ENCODE measurements at places on chromosomes 16 and 17. TPM values are rescaled to one million over a fixed set of nuclear protein-coding genes. Genes with fewer than 3 reads are reported as not detected.

- DNase-seq: peak; percentile 77
These were observed at the start of the genes CXCL16 and ZMYND15 for GRCh38 chr17:4739122-4740024. CXCL16 (minus strand) TSS chr17:4739928; CDS start chr17:4739339, 589 bp downstream. ZMYND15 (plus strand) TSS chr17:4739833; CDS start chr17:4740549, 716 bp downstream.

DNA sequence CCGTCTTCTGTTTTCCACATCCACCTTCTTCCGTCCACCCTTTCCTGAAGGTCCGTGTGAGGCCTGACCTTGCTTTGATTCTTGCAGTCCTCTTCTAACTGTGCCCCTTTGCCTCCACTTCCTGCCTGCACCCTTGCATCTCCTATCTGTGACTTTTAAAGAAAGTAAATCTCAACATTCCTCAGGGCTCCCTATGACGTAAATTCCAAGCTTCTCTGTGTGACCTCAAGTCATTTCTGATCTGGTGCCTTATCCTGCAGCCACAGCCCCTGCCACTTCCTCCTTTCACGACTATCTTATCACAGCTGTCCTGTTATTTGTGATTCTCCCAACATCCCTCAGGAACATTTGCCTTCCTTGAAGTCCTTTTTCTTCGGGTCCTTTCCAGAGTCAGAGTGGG lies 520.5 kb downstream of the CDH13 start:
- DNase-seq: no peak

GRCh38 chr17:77995146-77995852 lies 36.8 kb downstream of the TNRC6C start:
- DNase-seq: no peak

GRCh38 chr16:24010440-24011089 lies 174.8 kb downstream of the PRKCB start:
- DNase-seq: peak; percentile 83

DNA sequence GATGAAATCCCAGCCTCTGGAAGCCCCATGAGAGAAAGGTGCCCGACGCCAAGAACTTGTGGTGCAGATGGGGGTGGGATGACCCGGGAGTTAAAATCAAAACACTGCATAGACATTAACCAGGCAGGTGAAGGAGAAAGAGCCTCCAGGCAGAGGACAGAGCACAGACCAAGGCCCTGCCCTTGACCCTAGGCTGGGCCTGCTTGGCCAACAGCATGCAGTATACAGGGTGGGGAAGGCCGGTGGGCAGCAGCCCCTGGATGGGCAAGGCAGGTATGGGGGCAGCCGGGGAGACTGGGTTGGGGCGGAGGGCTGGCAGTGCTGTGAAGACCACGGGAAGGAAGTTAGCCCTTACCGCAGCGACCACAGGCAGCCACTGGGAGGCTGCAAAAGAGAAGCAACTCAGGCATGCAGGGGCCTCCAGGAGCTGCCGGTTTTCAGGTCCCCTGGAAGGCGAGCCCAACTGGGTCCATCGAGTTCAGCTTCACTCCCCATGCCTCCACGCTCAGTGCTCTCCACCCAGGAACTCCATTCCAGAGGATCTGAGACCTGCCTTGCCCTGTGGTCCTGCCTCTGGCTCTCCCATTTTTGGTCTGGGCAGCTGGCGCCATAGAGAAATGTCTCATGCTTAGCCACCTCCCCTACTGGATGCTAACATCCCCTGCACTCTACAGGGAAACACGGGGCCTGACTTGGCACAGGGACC lies 81.2 kb downstream of the C16orf95 start:
- DNase-seq: no peak

GRCh38 chr17:7997186-7997585 lies 5.2 kb upstream of the GUCY2D start:
- peak; percentile 53 for DNase-seq

GRCh38 chr17:42584880-42585279 lies 7.4 kb upstream of the PSMC3IP start:
- no peak for DNase-seq

- DNase-seq: no peak
These were observed 12.6 kb upstream of the POLR3E start for GRCh38 chr16:22284637-22285036.

- no peak for DNase-seq
These were observed 413.0 kb downstream of the CPPED1 start for GRCh38 chr16:12390644-12391043.

- no peak for DNase-seq
These were observed 74.2 kb upstream of the CBX4 start for GRCh38 chr17:79913451-79913850.

GRCh38 chr17:48543854-48544348 lies 1.0 kb downstream of the HOXB2 start:
- no peak for DNase-seq

DNA sequence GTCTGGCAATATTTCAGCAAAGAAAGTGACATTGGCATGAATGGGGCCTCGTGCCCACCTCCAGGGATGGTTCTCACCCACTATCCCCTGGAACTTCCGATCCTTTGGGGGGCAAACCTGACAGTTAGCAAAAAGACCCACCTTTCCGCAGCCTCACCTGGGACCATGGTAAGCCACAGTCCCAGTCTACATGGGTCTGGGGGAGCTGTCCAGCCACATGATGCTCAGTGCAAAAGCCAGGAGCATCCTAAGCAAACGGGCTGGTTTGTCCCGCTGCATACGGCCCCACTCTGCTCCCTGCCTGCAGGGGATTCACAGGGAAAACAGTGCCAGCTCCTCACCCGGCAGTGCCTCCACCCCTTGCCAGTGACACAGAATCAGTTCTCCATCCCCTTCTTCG lies 19.3 kb downstream of the AIPL1 start:
- DNase-seq: no peak

DNA sequence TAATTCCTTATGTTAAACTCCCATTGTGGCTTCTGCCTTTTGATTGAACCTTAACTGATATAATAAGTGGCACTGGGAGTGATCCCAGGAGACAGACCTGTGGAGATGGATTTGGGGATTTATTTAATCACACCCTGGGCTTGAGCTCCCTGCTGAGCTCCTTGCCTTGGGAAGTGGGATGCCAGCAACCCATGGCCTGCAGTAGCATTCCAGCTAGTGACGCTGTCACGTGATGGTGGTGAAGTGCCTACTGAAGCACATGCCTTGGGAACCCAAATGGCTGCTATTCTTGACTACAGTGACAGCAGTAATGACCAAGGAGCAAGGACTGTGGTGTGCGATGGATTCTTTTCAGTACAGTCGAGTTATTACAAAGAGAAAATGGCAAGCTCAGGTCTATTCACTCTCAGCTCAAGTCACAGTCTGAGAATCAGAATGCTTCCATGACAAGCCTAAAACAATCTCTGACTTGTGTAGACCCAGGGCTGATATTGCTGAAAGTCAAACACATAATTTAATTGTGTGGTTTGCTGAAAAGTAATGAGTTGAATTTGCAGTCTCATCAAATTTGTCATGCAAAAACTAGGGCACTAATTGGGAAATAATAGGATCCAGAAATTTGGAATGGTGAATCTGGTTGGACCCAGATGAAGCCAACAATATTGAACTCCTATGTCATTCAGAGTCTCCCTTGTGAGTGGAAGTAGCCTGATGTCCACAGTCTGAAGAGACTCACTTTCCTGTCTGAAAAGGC lies 47.1 kb downstream of the BCL7C start:
- no peak for DNase-seq

- no peak for DNase-seq
These were observed 60.0 kb downstream of the CRISPLD2 start for GRCh38 chr16:84879569-84880487.

DNA sequence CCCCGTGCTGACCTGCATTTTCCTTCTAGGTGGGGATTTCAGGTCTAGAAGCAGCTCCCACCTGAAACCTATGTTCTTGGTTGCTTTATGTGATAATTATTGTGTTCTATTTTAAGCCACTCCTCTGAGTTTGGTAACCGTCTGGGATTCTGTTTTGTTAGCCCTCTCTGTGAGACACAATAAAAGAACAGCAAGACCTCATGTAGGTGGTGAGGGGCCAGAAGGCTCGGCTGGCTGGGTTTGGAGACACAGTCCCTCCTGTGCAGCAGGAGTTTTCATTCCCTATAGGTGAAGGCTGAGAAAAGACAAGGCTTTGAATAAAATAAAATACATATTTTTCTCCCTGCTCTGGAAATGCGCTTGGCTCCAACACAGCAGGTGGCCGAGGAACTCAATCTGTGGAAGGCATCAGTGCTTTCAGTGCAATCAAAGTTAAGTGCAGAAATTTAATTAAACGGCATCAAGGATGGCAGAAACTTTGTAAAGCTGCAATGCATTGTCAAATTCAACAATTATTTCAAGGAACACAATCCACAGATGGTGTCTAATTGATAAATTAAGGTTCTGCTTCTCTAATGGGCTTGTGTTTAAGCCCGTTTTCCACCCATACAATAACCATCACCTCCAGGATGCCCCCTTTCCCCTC lies 107.8 kb downstream of the MSI2 start:
- DNase-seq: no peak

GRCh38 chr16:65782611-65783600 lies 583.6 kb upstream of the CDH5 start:
- no peak for DNase-seq

DNA sequence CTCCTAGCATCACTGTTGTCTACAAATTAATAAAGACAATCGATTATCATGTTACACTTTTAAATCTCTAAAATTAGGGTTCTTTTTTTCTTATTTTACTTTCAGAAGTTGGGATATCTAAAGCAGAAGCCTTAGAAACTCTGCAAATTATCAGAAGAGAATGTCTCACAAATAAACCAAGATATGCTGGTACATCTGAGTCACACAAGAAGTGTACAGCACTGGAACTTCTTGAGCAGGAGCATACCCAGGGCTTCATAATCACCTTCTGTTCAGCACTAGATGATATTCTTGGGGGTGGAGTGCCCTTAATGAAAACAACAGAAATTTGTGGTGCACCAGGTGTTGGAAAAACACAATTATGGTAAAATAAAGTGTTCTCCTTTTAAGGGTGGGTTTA lies 2.4 kb downstream of the RAD51C start:
- no peak for DNase-seq

GRCh38 chr16:86515777-86516622 lies 5.7 kb downstream of the FOXF1 start:
- no peak for DNase-seq

DNA sequence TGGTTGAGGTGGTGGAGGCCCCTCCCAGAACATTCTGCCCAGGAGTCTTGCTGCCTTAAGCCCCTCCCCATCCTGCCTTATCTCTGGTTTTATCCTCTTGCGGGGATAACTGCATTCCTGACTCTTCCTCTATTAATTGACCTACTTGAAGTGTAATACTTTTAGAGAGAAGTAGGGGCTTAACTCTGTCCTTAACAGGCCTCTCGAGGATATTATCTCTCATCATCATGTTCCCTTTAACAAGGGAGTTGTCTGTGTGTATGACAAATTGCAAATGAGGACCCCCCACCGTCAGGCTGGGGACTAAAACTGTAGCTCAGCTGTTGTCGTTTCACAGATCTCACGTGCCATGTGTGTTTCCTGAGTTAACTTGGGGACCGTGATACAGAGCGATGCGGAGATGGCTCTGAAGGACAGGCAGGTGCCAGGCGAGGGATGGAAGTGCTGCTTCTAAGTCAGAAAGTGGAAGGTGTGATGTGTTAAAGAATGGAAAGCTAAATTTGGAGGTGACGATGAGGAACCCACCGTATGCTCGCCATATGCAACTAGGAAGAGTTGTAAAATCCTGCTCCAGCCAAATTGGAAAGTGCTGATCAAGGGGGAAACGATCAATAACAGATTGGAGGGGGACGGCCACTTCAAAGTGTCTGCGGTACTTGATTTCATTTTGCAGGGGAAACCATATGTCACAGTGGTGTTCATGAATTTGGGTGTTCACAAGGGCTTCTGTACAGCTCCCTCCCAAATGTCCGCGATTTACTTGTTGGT lies 106.3 kb downstream of the RPTOR start:
- no peak for DNase-seq

The HDAC5 gene
- 19.0 TPM for total RNA-seq

The SOX9 gene
- 74.2 TPM for total RNA-seq

The PLLP gene
- 11.6 TPM for total RNA-seq

The DHX38 gene
- 41.7 TPM for total RNA-seq

The UQCRC2 gene
- total RNA-seq: 477 TPM

The CDC42EP4 gene
- total RNA-seq: 65.3 TPM

The CTRB2 gene
- total RNA-seq: not detected

The TBC1D3I gene
- 0.88 TPM for total RNA-seq

The SLC38A8 gene
- total RNA-seq: not detected

All from colonic mucosa (tissue), 4 donors.